ENCODE measurements at places on chromosomes 12 and 14.

GRCh38 chr12:81570234-81570633, 188.9 kb downstream of the PPFIA2 start:
- DNase-seq: no peak

GRCh38 chr12:58814036-58814435, 106.3 kb downstream of the LRIG3 start:
- peak; percentile 68 for DNase-seq

- no peak for DNase-seq
These were observed 8.0 kb downstream of the GSG1 start for GRCh38 chr12:13095266-13095995.

DNA sequence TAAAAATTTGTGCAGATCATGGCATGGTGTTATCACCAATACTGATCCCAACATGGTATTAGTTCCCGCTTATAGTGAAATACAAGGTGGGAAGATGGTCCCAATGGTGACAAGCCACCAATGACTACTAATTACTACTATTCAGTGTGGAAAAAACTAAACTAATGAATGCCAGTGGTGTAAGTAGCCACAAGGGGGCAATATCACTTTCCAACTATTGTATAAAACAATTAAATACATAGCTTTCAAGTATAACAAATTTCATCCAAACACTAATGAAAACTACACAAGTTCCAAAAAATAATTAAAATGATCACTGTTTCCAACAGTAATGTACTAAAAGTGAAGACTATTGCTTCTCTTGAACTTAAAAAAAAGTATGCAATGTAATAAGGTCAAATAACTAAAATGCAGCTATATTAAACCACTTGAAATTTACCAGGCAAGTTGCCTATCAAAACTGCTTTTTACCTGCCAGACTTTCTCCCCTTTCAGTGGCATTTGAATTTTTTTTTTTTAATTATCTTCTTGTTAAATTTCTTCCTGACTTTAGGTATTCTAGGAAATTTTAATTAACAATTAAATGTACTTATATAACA, 58.0 kb downstream of the PAPLN start:
- DNase-seq: peak; percentile 52

DNA sequence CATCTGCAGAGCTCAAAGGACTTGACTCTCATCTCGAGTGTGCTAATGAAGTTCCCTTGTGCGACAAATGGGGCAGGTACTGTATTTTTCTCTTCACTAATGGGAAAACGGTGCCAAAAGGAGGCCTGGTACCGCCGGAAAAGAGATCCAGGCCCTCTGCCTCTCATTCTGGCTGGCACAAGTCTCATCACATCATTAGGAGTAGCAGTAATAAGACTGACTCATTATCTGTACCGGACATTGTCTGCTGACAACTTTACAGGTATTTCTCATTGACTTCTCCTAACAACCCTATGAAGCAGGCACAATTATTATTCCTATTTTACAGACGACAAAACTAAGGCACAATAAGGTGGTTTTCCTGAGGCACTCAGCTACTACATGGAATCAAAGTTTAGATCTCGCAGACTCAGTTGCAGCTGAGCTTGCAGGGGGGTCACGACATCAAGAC, 668 bp downstream of the APPL2 start:
- peak; percentile 54 for DNase-seq

DNA sequence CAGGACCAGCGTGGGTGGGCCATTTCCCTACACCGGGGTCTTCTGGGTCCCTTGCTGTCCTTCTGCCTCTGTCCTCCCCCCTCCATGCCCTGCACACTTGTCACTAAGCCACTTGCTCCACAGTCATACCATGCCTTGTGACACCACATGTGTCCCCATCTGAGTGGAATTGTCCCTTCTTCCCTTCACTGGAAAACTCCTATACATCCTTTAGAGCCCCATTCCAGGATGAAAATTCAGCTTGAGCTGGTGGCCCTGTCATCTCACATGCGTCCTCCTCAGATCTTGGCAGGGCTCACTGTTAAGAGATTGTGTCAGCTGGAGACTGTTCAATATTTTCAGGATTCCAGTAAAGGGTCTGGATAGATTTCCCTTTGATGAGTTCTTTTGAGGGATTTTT, 87.4 kb downstream of the DNAH10 start:
- DNase-seq: no peak

DNA sequence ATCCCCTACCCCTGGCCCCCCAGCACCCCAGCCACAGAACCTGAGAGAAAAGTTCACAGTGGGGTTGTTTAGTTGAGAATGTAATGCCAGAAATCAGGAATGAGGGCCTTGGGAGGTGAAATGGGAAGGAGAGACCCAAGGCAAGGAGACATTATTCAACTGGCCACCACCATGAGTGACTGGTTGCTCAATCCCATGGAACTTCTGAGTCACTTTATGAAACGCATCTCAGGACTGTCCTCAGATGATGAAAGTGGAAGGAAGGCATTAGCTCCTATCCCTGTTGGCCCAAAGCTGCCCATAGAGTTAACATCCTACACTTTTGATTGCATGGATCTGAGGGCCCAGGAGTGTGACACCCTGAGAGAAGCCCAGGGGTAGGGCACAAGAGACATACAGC, 25.4 kb upstream of the TCL1A start:
- no peak for DNase-seq

- DNase-seq: no peak
These were observed 23.8 kb upstream of the COX6A1 start for GRCh38 chr12:120413901-120414695.

GRCh38 chr14:67524634-67524963, 8.5 kb upstream of the PLEKHH1 start:
- DNase-seq: peak; percentile 31

DNA sequence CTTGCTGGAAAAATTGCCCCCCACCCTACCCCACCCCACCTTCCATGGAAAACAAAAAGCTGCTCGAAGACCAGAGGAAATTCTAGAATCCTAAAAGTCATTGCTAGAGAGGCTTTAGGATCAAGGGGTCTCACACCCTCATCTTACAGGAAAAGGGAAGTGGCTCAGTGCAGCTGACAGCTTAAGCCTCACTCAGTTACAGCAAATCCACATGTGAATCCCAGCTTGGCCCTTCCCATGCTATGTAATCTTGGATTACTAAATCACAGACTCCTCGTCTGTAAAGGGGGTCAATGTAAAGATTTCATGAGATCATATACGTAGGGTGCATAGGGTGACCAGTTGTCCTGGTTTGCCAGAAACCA, 25.9 kb downstream of the CMKLR1 start:
- DNase-seq: no peak

- no peak for DNase-seq
These were observed 80.2 kb downstream of the RMST start for GRCh38 chr12:97542666-97543280.

- no peak for DNase-seq
These were observed 36.3 kb upstream of the PPP1CC start for GRCh38 chr12:110778833-110779577.

- no peak for DNase-seq
These were observed 18.6 kb upstream of the GALNT8 start for GRCh38 chr12:4701395-4702190.

DNA sequence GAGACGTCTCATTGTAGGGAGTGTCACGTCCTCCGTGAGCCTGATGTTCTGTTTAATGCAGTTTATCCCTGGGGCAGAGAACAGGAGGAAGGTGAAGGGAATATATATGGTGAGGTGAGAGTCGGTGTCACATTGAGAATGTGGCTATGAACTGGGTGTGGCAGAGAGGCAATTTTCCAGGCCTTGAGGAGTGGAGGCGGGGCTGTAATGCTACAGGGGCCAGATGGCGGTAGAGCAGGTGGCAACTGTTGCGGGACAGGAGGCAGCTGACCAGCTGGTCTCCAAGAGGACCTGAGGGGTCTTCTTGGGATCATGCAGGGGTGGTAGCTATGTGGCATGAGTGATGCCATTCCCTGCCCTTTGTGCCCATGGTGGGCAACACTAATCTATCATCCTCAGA, 59.6 kb downstream of the CACNA1C start:
- DNase-seq: no peak

GRCh38 chr12:52323416-52324152, 2.4 kb upstream of the KRT83 start:
- DNase-seq: no peak

DNA sequence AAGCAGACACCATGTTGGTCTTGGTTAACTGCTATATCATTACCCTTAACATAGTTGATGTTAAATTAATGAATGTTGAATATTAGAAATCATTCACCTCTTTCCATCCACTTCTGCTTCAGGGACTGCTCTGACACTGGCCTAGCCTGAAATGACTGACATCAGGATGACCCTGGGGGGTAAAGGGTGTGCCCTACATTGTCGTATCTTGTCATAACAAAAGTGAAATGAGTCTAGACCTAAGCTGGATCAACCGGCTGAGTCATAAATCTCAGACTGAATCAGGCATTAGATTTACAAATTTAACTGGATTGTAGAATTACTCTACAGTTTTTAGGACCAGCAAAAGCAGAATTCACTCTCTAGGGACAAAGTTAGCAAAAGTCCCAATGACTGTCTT, 35.3 kb downstream of the KICS2 start:
- peak; percentile 49 for DNase-seq

DNA sequence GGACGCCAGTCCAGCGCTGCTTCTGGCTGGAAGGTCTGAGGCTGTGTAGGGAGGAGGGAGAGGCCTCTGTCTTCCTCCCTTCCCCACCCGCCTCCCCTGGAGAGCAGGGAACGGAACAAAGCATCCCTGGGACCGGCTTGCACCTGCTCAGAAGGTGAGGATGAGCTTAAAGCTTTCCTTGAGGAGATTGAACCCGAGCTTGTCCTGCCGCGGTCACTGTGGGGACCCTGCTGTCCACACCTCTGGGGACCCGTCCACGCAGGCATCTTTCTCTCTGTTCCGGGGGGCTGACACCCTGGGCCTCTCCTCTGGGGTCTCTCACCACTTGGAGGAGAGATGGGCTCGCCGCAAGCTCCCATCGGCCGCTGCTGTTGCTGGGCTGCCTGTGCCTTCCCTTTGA, 33.2 kb upstream of the SFSWAP start:
- DNase-seq: no peak

- DNase-seq: no peak
These were observed 10.2 kb downstream of the GNG2 start for GRCh38 chr14:51870606-51871005.

DNA sequence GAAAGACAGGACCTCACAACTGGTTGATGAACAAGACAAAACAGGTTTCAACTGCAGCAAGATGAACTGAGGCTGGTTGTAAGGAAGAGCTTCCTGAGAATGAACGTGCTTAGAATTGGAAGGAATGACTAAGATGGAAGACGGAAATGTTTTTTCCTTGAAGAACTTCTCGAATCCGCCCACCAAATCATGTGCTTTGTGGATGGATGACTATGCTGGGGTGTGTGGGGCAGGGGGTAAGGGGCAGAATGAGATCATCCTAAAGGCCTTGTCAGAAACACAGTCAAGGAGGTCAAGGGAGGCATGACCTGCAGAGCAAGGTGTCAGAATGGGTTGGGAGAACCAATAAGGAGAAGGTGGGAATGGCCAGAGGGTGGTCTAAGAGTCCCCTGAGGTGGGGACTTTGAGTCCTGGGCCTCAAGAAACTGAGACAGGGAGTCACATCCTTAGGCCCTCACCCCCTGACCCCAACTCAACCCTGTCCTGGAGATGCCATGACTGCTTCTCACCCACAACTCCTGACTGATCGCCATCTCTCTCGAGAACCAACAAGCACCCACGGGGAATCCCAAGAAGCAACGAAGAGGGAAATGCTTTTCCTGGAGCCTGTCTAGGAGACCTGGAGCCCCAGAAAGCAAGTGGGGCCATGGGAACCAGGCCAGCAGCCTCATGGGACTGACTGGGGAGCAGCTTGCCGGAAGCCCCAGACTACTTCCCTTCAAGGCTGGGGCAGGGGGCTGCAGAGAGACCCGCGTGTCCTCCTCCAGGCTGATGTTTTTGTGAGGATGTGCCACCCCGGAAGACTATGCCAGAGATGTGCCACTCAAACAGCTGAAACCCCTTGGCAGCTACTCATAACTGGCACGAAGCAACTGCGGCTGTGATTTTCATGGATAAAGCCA, 84.0 kb downstream of the ACTN1 start:
- DNase-seq: peak; percentile 64

GRCh38 chr12:113136128-113136989, 798 bp upstream of the RASAL1 start:
- no peak for DNase-seq

- no peak for DNase-seq
These were observed 1.6 kb downstream of the ZFYVE26 start for GRCh38 chr14:67814821-67815220.

GRCh38 chr12:106685381-106685780, 89.1 kb upstream of the RIC8B start:
- no peak for DNase-seq

GRCh38 chr12:80099259-80099658, at the start of gene OTOGL:
Gene OTOGL, plus strand, starts transcription at chr12:80099537. Its CDS starts 109,895 bp downstream, at chr12:80209432.
- DNase-seq: no peak

DNA sequence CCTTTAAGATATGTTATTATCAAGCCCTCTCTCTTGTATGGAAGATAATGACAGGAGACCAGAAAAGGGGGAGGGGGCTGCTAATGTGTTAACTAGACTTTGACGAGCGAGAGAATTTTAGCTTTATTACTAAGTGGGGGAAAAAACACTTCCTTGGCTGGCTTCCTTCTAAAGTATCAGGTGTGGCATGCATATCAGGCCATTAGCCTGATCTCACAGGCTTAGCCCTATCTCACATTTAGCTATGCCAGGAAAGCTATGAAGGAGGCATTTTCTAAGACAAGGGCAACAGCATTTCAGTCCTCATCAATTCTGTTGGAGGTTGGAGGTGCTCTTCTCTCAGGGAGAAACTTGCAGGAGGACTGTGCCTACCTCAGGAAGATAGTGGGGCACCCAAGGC, 9.9 kb downstream of the SSPN start:
- no peak for DNase-seq

DNA sequence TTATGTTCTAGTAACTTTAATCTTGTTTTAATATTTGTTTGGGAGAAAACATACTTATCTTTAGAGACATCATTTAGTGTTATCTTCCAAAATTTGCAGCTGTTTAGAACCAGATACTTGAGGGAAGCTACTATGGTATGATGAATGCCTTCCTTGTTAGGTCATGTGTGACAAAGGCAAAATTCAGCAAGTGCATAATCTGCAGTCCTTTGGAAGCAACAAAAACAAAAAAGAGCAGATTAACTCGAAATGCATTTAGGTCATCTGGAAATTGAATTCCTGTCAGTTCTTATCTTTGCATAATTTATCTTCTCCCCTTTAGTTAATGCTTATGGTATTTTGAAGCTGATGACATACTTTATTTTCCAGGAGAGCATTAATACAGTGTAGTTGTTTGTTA, 3.5 kb downstream of the FBXO34 start:
- peak; percentile 74 for DNase-seq

Data from EH (cell line).